ENCODE measurements at places on chromosomes 3 and 15.

DNA sequence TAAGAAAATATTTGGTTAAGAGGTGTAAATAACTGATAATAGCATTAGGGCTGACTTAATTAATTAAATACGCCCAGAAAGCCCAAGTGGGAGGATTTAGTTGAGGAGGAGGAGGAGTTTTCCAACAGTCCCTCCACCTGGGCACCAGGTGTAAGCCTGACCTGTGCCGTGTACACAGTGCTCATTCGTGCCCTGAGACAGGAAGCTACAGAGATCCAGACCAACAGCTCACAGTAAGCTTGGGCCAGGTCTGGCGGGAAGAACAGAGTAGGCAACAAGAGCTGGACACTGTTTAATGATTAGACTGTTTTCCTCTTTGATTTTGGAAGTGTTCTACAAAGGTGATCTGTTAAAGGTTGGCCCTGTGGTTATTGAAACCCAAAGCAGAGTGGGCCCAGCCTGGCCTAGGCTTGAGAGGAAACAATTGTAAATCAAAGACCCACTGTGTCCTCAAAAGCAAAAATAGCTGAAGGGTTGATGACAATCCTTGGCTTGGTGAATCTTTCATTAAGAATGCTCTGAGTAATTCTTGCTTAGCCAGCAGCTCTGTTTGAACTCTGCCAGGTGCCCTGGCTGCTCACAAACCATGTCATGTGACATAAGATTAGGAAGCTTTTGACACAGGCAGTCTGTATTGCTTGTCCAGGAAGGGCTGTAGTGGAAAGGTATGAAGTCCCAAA is 13.8 kb downstream of the SQOR start:
- DNase-seq, result no peak

DNA sequence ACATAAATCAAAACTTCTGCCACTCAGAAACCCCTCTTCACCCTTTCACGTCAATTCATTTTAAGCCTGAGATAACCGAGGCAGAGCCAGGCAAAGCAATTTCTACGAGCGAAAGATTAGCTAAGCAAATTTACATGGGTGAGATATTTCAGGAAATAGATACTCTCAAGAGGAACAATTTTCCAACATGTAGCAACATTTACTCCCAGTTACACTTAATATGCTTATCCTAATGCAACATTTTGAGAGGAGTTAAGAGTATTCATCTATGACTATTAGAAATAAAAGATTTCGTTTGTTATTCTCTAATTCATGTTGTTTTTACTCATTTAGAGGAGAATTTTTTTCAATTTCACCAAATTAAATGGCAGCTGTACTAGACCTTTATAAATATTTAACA is 837 bp downstream of the TMC3 start:
- DNase-seq, result no peak

GRCh38 chr3:162842549-162843216 is 1346.1 kb downstream of the OTOL1 start:
- DNase-seq, result no peak

DNA sequence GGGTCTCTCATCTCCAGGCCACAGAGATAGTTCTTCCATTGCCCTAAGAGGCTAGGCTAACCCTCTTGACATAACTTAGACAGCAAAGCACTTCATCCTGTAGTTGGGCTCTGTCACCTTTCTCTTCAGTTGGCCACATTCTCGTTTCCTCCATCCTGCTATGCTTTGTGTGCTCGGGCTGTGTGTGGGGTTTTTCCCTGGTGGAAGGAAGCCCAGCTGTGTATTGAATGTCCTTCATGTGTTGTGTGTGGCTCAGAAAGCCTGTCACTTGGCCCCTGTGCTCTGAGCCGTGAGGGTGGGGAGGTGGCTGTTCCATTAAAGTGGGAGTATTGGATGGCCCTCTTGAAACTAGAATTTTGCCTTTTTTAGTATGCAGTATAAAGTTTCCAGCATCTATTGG is 8.8 kb upstream of the EXOG start:
- DNase-seq, result no peak

DNA sequence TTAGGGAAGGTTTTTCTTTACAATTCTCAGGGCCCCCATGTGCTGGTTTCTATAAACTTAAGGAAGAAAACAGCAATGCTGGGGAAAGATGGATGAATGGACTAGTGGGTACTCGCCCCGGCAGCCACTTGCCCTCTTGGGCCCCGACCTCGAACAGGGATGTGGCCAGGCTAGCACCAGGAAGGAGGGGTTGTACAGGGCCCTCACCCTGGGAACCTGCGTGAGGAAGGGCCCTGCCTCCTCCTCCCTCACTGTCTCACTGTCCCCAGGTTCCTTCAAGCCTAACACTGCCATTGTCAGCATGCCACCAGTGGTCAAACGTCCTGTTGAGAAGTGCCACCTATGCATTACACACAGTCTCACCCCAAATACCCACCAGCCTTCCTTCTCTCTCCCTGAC is 9.1 kb downstream of the ADAMTS17 start:
- no peak for DNase-seq

DNA sequence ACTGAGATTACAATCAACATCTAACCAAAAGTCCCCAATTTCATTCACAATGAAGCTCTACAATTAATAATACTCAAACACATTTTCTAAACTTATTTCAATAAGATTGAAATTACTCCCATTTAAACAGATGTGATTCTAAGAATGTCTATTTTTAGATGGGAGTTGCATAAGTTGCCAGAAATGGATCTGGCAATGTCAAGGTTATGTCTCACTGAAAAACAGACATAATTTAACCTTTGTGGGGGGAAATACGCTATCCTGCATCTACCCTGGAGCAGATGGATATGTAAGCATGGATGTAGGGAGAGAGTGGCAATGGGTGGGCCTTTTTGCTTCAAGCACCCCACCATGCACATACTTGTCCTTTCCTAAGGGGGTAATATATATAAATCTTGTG is 6.7 kb upstream of the EIF1B start:
- DNase-seq, result no peak

DNA sequence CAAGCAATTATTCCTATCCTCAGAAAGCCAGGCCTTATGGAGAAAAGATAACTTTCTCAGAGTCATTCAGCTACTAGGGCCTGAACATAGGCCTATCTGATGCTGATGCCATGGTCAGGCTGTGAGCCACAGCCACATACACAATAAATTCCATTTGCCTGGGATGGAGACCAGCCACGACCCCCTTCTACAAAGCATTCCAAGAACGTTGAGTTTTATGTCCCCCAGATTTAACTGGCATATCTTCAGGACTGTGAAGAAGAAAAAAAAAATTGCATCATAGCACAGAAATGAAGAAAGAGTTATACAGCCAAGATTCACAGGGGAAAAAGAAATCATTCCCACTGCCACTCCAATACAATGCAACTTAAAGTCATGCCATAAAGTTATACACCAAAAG is 100.0 kb downstream of the THBS1 start:
- DNase-seq, result no peak

- no peak for DNase-seq
Measured at GRCh38 chr3:115160295-115160694, 13.2 kb upstream of the ZBTB20 start.

GRCh38 chr3:104126864-104127553 is 1239.7 kb upstream of the ALCAM start:
- DNase-seq, result no peak

DNA sequence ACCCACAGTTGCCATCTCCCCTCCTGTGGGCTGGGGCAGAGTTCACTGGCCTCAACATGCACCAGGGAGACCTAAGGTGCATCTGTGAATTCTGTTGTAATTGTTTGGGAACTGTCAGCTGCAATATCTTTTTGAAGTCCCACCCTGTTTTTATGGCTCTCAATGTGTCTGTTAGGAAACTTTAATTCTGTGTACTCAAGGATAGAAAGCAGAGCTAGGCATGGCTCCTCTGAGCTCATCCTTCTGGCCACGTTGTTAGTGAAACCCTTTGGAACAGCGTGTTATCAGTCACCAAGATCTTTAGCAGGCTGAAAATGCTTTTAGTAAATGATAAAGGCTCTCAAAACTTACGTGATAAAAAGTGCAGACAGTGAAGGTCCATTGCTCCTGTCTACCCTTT is 33.6 kb upstream of the MTMR10 start:
- DNase-seq, result no peak

DNA sequence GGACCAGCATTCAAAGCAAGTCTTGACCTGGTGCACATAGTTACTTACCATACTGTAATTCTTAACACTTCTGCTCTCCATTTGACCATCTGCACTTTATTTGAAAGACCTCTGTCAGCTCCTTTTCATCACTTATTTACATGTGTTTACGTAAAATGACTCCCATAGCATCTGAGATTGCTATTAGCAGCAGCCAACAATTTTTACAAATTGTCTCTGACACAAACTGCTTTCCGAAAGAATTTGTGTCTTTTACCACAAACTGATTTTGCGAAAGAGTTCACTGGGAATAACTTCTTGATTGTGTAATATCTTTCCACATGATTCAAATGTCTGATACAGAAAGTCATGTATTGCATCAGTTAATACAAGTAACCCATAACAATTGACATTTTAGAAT is 144.1 kb upstream of the PEX5L start:
- no peak for DNase-seq

GRCh38 chr3:195009616-195010015 is 261.3 kb downstream of the XXYLT1 start:
- DNase-seq, result no peak

DNA sequence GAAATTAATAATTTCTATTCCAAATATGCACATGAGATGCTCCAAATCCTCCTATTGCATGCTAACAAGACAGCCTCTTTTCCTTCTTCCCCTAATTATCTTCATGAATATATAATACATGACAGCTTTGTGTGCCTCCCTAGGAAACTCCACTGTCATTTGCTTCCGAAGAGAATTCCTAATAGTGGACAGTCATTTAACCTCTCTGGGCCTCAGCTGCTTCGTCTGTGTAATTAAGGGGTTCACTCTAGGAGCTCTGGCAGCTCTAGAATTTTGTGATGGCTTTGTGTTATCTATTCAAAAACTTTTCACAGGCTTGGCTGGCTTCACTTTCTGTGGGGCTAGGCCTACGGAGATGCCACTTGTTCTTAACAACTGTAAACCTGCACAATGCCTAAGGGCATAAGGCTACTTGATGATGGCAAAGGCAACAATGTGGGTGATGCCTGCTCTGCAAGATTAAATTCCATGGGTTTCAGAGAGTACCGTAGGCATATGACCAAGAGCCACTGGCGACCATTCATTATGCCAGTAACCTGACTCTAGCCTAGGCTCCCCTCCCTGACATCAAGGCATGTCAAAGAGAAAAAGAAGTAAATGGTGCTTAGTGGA is 333.8 kb upstream of the UMPS start:
- DNase-seq, result no peak

DNA sequence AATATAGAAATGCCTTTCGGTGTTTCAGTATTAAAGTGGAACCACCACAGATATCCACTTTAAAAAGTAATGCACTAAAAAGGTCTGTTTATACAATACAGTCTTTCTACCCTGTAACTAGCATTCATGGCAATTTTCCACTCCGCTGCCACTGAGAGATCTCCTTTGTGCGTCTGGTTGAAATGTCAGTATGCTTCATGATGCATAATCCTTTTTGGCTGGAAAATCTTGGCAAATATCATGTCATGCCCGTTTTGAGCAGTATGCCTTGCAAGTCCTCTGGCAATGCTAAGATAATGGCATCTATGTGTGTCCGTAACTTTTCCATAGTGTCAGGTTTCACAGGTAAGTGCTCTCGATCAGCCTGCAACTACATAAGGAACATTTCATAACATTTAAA is 30.8 kb upstream of the ARF4 start:
- DNase-seq, result no peak

DNA sequence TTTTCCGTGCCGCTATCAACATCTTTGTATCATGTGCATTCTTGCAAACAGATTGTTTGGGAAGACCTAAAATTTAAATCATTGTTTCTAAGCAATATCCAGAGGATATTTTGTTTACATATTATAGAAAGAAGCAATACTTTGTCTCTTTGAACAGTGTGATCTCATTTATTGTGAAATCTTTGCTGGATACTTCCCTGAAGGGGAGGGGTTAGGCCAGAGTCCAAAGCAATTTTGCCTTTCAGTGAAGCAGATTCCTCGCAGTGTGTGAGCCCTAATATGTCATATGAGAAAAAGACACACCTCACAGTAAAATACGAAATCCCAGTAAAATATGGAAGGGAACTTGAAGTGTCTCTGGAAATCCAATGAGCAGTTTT is 158.7 kb upstream of the SLCO3A1 start:
- DNase-seq, result peak; percentile 36

DNA sequence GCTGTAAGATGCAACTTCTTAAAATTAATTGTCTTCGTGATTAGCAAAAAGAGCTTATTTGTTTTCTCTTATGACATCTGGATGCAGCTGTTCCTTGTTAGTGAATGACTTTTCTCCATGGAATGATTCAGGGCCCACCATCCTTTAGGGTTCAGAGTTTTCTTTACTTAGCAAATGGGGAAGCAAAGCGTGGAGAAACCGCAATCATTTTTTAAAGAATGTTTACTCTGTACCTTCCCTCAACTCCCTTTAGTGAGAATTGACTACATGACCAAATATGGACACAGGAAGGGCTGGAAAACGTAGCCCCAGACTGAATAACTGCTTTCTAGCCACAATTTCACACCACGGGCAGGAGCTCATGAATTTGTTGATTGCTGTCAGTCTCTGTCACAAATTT is 130.1 kb downstream of the EDEM1 start:
- DNase-seq, result peak; percentile 47

- peak; percentile 45 for DNase-seq
Measured at GRCh38 chr15:36579792-36580431, 486 bp downstream of the CDIN1 start.

DNA sequence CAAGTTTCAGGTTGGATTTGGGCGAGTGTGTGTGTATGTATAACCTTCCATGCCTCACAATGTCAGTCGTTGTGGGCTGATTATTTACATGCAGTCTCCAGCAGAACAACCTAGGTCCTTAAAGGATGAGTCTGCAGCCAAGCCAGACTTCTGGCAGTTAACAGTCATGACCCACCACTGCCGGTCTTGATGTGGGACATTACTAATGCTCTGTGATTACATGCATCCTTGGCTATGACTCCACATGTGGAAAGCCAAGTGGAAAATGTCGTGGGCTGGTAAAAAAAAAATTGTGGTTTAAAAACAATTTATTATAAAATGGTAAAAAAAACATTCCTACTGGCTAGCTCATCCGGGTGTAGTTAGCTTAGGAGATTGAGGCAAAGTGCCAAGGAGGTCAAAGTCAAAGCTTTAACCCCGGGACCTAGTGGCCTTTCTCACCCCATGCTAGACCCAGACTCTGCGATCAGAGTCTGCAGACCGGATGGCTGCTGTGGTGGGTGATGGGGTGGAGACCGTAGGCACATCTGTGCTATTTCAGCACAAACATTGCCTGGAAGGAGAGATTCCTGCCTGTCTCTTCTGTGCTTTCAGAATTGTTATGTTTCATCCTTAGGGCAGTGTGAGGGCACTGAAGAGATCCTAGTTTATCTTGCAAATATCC is 6.8 kb downstream of the RARRES1 start:
- peak; percentile 49 for DNase-seq

GRCh38 chr3:33458446-33458845 is 18.2 kb upstream of the UBP1 start:
- DNase-seq, result peak; percentile 60

DNA sequence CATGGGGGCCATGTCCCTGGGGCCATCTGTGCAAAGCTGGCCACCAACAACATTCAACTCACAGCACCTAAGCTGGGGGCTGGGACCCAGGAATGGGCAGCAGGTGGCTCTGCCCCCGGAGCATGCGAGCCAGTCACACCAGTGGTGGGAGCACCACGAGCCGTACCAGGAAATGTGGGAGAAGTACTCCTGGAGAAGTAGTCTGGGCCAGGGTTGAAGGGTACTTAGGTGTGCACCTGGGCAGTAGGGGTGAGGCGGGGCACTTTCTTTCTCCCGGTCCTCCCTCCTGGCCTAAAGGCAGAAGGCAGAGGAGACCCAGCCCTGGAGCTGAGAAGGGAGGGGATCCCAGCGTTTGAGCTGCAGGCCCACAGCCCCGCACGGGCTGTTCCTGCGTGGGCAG is 94.2 kb downstream of the PLXNA1 start:
- DNase-seq, result no peak
